ENCODE measurements at places on chromosomes 6 and 20.

DNA sequence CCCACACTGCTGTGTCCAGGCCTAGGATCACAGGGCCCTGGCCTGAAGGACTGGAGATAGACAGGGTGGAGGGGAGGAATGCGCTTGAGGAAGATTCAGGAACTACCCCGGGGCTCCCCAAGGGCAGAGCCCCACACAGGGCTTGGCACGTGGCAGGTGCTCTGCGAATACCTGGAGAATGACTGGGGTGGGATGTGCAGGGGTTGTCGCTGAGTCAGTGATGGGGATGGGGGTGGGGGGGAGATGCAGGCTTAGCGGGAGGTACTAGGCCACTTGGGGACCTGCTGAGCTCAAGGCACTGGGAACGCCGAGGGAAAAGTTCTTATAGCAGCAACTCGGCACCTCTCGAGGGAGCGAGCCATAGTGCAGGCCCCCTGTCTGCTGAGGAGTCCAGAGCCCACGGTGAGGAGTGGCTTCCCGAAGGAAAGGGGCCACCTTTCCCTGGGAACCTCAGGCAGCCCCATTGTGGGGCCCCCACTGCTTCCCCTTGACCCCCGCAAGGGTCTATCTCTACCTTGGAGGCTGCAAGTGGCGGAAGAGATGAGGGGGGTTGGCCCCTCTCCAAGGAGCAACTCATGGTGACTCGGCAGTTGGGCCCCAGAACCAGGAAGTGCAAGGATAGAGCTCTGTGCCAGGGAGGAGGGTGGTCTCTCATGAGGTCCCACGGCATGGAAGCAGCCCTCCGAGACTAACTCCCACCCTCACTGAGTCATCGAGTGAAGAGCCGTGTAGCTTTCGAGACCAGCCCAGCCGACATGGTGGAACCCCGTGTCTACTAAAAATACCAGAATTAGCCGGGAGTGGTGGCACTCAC lies 33.1 kb downstream of the SRC start:
- no peak for DNase-seq

DNA sequence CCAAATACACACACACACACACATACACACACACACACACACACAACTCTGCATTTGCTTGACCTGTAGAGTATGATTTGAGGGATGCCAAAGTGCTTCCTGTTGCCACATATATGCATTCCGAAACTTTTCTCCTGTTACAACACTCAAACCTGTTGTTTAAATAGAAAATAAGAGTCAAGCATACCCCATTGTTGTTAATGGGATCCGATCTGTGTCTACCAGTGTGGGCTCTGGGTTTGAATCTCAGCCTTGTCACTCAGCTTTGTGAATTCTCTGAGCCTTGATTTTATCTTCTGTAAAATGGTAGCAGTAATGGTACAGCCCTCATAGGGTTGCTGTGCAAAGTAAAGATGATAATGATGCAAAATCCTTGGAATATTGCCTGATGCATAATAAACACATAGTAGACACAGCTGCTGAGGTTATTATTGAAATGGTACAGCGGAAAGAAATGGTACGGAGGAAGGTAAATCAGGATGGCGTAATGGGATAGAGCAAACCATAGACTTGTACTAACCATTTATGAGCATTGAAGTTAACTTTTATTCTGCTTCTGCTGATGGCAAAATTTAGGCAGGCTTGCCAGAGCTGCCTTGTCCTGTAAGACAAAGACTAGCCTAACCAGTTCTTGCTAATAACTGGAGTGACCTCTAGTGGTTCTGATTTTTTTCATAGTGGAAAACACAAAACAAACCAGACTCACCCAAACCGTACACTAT lies 113.5 kb upstream of the PHACTR1 start:
- DNase-seq, result peak; percentile 38

- DNase-seq, result no peak
These were observed 393.1 kb downstream of the FRK start for GRCh38 chr6:115667478-115668026.

GRCh38 chr6:155212616-155213380 lies 51.0 kb upstream of the CLDN20 start:
- no peak for DNase-seq

DNA sequence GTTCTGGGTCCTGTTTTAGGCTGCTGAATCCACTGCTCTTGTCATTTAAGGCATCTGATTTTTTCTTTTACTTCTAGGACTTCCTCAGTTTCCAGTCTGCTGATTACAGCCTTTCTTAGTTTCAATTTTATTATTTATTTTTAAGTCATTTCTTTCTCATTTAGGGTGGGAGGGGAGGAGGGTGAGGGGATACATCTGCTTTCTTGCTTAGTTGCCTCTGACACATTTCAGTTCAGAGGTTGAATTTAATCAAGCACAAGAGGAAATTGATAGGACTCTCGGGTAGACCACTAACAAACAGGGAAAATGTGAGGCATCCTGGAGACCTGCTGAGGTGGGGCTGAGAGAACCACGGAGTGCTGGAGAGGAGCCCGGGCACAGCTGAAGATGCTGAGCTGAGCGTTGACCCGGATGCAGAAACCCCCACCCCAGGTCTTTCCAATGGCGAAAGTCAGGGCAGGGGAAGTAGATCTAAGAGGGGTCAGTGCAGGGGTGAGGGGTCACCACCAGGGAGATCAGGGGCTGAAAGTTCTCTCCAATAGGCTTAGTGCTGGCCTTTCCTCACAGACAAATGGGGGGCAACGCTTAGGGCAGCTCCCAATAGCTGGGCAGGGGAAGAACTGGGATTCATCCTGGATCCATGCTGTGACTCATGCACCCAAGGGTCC lies 7.6 kb upstream of the TREML2 start:
- no peak for DNase-seq

GRCh38 chr20:60897976-60898375 lies 354.1 kb upstream of the CDH4 start:
- DNase-seq, result no peak

GRCh38 chr6:71127374-71127773 lies 161.2 kb upstream of the OGFRL1 start:
- DNase-seq, result no peak

DNA sequence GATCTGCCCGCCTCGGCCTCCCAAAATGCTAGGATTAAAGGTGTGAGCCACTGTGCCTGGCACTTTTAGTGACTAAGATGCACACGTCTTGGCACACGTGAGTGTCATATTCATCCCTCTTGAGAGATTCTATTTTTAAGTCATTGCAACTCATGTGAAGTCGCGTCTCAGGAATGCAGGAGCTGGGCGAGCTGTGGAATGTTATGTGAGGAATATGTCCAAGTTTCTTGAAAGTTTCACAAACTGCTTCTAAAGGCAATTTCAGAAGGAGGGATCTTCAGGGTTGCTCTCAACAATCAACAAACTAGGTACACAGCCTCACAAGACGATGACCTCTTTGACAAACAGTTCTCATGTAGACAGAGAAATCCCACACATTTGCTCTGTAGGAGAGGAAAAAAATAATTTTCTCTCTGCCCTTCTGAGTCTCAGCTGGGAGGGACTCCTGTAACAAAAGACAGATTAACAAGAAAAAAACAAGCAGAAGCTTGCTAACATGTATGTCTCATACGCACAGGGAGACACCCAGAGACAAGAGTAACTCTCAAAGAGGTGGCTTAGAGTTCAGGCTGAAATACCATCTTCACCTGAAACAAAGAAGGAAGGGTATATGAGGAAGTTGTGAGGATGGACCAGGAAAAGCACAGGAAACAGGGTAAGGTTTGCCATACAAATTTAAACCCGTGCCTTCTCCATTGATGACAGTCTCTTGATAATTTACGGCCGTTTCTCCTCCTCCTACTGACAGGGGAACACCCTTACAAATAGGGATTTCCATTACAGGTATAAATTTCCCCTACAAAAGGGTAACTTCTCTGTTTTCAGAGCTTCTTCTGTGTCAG lies 45.3 kb upstream of the FAM50B start:
- DNase-seq, result peak; percentile 65

- no peak for DNase-seq
These were observed 582.2 kb upstream of the FLRT3 start for GRCh38 chr20:14919501-14920081.

- no peak for DNase-seq
These were observed 63.7 kb upstream of the BEND3 start for GRCh38 chr6:107179004-107179403.

DNA sequence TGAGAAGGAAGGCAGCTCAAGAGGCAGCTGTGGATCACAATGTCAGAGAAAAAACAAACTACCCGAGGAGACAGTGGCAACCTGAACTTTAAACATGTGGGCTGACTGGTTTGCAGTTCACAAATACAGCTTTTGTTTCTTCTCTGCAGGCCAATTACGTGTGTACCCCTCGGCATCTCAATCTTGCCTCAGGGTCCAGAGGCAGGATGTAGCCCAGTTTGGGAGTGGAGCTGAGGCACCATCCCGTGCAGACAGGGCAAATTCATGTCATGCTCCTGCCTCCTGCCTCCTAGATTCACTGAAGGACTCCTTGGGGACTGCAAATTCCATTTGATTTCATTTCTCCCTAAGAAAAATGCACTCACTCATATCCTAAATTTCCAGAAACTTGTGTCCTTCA lies 94.2 kb upstream of the KCNK16 start:
- DNase-seq, result peak; percentile 78

GRCh38 chr6:90574610-90575009 lies 12.3 kb downstream of the MAP3K7 start:
- DNase-seq, result no peak

GRCh38 chr20:16703570-16703969 lies 26.3 kb upstream of the SNRPB2 start:
- DNase-seq, result no peak

DNA sequence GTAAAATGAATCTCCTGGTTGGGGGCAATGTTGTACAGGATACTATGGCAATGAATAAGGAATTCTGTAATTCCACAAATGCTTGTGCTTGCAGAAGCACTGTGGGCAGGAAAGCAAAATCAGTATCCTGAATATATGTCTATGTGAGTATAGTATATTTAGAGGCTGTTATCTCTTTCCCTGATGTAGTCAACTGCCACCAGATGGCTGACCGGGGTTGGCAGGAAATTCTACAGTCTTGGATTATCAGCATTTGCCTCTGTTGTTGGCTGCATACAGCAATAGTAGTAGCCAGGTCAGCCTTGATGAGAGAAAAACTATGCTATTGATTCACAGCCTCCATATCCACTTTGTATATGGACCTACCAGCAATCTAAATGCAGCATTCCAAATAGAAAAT lies 425.1 kb upstream of the JAG1 start:
- DNase-seq, result no peak

GRCh38 chr20:22681591-22682248 lies 97.3 kb upstream of the FOXA2 start:
- DNase-seq, result no peak

GRCh38 chr6:156174031-156174890 lies 602.9 kb upstream of the ARID1B start:
- DNase-seq, result no peak

- no peak for DNase-seq
These were observed 53.6 kb downstream of the EZR start for GRCh38 chr6:158765499-158766068.

GRCh38 chr6:138110229-138110628 lies 3.0 kb upstream of the PERP start:
- DNase-seq, result no peak

DNA sequence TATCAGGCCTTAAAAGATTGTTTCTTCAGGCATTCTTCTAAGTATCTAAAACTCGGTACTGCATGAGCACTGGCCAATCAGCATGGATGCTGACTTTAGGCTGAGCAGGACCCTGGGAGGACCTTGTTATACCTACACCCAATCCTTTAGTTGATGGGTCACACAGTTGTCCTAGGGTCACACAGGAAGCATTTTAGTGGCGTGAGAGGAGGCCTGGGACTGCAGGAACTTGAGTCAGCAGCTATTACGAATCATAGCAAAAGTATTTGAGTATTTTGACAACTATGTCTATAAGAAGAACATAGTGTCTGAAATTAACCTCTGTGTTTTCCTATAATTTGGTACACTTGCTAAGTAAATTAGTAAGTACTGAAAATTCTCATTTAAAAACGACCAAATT lies 741.4 kb downstream of the HACE1 start:
- DNase-seq, result peak; percentile 19

DNA sequence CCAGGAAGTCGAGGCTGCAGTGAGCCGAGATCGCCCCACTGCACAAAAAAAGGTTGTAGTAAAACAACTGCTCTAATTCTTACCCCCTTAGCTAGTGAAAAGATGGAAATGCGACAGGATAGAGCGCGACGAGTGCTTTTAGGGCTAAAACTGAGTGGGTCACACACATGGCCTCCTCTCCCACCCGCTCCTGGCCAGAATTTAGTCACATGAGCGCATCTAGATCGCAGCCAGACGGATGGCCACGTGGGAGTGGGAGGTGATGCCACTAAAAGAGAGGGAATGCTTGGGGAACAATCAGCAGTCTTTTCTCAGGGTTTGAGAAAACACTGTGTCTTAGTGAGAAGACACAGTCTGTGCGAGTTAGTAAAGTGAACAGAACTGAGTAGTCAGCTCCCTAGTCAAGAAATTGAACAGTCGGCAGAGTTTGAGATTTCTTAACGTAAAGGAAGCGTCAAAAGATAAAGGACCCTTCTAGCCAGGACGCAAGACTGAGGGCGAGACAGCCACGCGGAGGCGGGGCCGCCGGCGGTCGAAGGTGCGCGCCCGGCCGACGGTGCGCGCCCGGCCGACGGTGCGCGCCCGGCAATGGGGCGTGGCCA lies 664 bp upstream of the ACTR5 start:
- no peak for DNase-seq

- DNase-seq, result no peak
These were observed 637.7 kb upstream of the CITED2 start for GRCh38 chr6:140012150-140012549.

GRCh38 chr20:31811796-31812728 lies 7.1 kb upstream of the MYLK2 start:
- peak; percentile 92 for DNase-seq

DNA sequence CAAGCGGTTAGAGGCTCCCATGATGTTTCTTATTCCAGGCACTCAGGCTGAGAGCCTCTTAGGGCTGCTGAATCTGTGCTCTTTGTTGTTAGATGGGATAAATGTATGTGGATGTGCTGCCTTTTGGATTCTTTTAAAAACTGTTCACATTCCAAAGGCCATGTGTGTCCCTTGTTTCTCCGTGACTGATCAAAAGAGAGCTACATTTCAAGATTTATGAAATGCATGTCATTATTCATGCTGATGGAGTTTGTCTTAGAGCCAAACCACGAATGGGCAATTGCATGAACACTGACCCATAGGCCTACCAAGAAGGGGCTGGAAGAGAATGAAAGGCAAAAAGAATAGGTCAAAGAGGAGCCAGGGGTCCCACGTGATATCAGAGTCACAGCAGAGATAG lies 104.9 kb upstream of the TSHZ2 start:
- no peak for DNase-seq

DNA sequence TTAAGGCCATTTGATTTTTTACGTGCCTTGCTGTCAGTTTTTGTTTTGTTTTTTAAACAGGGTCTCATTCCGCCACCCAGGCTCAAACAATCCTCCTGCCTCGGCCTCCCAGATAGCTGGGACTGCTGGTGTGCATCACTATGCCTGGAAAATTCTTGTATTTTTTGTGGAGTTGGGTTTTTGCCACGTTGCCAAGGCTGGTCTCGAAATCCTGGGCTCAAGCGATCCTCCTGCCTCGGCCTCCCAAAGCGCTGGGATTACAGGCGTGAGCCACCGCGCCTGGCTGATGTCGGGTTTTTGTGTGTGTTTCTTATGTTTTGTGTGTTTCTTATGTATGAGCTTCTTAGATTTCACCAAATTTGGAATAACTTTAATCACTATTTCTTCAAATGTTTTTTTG lies 104.8 kb downstream of the TAF4 start:
- DNase-seq, result no peak

Data from HTR-8/SVneo (cell line).